ENCODE measurements at places on chromosomes 1 and 21.

- no peak for DNase-seq
Observed at GRCh38 chr21:35976481-35976880, 83.8 kb downstream of the SETD4 start.

GRCh38 chr21:41175080-41175479 lies 7.1 kb downstream of the BACE2 start:
- no peak for DNase-seq

DNA sequence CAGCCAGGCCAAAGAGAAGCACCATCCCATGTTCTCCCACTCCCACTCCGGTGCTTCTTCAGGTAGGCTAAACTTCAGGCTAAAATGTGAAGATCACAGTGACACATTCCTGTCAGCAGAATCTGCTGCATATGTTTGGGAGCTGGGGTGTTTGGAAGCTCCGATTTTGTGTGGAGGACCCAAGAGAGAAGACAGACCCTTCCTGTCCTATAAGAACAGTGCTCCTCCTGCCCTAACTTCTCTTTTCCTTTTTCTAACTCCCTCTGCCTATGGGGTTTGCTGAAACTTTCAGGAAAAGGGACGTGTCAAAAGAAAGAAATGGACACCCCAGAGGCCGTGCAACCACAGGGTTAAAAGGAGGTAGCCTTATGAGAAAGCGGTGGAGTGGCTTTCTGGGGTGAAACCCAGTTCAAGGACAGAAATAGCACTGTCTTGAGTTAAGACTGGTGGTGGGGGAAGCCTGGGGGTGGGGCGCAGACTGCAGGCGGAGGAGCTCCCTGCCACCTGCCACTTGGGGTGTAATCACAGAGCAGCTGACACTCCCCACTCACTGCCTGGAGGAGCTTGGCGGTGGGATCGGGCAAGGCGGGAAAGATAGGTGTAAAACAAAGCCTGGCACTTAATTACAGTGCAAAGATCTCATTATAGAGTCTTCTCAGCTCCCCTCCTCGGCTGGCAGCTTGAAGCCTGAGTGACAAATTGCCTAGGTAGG lies 645 bp upstream of the TLR5 start:
- DNase-seq, result no peak

DNA sequence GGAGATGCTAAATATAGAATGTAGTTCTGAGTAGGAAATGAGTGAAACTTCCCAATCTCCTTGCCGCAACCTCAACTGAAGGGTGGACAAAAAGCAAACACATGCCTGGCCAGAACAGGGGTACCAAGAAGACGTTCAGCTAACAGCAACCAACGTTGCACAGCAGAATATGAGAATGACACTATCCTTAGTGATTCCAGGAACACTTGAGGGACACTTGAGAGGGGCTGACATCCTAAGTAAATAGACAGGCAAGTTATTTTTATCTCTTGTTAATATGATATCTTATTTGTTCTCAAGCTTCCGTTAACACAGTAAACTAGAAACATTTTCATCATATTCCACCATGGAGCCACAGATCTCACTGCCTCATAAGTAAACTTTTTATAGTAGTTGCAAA lies 908 bp downstream of the KRTAP19-1 start:
- no peak for DNase-seq

DNA sequence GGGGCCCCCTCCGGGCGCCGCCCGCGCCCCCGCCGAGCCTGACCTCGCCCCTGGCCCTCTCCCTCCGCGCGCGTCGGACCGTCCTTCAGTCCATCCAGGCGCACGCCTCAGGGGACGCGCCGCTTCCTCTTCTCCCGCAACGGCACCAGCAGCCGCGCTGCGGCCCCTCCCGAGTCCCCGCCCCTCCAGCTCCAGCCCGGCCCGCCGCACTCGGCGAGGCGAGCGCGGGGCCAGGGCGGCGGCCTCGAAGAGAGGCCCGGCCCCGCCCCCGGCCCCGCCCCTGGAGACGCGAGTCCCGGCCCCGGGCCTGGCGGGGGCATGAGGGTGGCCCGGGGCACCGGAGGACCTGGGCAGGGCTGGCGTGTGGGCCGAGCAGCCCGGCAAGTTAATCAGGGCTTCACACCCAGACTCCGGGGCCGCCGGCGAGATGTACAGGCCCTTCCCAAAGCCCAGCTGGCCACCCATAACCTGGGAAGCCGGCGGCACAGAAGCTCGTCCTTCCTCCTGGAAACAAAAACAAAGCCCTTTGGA lies at the start of gene IGSF3:
Gene IGSF3, minus strand, starts transcription at position 159 of the 531 bp plus-strand sequence. CDS start 1,407 bp downstream, outside the sequence.
- DNase-seq, result no peak

- no peak for DNase-seq
Observed at GRCh38 chr1:192162376-192162775, 4.1 kb downstream of the RGS18 start.

DNA sequence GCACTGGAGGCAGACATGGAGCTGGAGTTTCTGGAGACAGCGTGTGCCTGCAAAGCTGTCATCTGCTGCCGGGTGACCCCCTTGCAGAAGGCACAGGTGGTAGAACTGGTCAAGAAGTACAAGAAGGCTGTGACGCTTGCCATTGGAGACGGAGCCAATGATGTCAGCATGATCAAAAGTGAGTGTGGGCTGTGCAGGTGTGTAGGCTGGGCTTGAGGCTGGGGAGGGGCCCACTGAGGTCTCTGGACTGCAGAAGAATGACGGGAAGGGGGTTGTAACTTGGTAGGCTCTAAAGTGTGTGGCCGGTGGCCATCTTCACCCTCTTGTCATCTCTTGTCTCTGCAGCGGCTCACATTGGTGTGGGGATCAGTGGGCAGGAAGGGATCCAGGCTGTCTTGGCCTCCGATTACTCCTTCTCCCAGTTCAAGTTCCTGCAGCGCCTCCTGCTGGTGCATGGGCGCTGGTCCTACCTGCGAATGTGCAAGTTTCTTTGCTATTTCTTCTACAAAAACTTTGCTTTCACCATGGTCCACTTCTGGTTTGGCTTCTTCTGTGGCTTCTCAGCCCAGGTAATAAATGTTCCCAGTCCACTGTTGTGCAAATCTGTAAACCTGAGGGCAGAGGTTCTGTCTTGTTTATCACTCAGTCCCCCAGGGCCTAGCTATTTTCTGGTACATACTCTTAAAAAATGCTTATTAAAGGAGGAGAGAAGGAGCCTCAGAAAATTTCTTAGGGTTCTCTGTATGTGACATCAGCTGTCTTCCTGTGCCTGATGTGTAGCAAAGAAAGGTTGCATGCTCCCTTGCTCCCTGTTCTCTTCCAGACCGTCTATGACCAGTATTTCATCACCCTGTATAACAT lies 19.9 kb downstream of the ATP8B2 start:
- DNase-seq, result no peak

GRCh38 chr21:35511696-35512162 lies 462.6 kb upstream of the RUNX1 start:
- no peak for DNase-seq

DNA sequence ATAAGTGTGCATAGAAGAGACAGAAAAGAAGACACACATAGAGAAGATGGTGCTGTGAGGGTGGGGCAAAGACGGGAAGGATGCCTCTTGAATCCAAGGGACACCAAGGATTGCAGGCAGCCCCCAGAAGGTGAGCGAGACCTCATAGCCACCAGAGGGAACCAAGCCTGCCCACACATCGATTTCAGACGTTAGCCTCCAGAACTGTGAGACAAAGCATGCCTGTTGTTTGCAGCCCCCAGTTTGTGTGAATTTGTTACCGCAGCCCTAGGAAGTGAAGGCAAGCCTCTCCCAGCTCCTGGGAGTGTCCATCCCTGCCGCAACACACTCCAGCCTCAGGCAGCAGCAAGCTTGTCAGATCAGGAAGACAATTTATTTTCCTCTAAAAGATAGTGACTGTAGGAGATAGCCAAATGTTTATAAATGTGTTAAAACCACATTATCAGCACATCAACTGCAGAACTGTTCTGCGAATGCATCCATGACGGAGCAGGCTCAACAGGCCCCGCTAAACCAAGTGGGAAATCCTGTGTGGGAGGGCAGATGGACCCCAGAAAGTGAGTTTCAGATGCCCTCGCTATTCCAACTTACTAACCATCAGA lies 543.3 kb downstream of the MATN1 start:
- DNase-seq, result no peak

Measured in Panc1 (cell line).